ENCODE measurements at places on chromosomes 4 and X.

- peak; percentile 20 for DNase-seq
Observed at GRCh38 chrX:102067966-102068723, 57.3 kb upstream of the TCEAL2 start.

DNA sequence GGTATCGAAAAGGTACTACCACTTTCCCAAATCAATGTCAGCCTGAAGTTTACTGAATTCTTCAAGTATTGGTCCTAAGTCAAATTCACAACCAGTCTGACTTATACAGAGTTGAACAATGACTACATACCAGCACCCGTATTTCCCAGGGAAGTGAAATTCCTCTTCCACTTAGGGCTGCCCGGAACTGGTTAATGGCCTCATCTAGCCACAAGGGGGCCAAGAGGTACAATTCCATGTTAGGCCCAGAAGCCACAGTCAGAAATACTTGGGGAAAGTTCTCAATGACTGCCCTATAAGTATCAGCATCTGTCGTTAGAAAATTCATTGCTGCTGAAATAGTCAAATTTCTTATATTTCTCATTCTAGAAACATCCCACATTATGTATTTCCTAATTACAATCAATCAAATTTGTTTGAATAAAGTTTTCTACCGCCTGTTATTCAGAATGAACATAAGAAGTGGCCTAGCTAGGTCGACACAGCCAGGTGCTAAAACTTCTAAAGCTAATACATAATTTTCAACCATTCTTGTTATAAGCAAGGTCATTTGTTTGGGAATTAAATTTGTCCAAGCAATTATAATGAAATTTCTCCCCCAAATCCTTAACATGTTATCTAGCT lies 5.6 kb upstream of the PCDH7 start:
- no peak for DNase-seq

DNA sequence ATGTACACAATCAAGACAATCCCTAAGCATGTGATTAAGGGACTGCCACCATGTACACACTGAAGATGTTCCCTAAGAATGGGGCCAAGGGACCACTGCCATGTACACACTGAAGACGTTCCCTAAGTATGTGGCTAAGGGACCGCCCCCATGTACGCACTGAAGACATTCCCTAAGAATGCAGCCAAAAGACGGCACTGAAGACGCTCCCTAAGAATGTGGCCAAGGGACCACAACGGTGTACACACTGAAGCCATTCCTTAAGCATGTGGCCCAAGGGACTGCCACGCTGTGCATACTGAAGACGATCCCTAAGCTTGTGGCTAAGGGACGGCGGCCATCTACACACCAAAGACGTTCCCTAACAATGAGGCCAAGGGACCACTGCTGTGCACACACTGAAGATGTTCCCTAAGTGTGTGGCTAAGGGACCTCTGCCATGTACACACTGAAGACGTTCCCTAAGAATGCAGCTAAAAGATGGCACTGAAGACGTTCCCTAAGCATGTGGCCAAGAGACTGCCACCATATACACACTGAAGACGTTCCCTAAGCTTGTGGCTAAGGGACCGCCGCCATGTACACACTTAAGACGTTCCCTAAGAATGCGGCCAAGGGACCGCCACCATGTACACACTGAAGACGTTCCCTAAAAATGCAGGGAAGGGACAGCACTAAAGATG lies 26.4 kb downstream of the DHRSX start:
- no peak for DNase-seq

GRCh38 chrX:13651150-13651549 lies 1.8 kb upstream of the TCEANC start:
- no peak for DNase-seq

GRCh38 chr4:153573221-153573620 lies 107.1 kb downstream of the TMEM131L start:
- DNase-seq, result no peak

DNA sequence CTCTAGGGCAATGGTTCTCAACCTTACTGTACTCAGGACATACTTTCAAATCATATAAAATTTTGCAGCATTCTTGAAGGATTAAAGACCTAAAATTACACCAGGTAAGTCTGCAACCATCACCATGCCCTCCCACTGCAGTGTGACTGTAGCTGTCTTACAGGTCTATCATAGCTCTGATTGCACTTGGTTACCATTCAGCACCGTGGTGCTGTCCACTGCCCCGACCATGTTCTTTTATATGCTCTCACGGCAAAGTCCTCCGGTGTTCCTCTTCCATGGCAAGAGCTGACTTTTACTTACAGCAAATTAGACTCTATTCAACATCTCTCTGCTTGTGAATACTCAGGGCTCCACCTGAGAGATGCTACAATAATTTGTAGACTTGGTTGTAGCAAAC lies 11.5 kb downstream of the CRMP1 start:
- no peak for DNase-seq

- no peak for DNase-seq
Observed at GRCh38 chrX:21845096-21845495, 5.7 kb downstream of the MBTPS2 start.

- DNase-seq, result no peak
Observed at GRCh38 chr4:1225272-1226143, 23.4 kb downstream of the CTBP1 start.

- DNase-seq, result no peak
Observed at GRCh38 chr4:6881908-6882307, 27.7 kb upstream of the TBC1D14 start.

DNA sequence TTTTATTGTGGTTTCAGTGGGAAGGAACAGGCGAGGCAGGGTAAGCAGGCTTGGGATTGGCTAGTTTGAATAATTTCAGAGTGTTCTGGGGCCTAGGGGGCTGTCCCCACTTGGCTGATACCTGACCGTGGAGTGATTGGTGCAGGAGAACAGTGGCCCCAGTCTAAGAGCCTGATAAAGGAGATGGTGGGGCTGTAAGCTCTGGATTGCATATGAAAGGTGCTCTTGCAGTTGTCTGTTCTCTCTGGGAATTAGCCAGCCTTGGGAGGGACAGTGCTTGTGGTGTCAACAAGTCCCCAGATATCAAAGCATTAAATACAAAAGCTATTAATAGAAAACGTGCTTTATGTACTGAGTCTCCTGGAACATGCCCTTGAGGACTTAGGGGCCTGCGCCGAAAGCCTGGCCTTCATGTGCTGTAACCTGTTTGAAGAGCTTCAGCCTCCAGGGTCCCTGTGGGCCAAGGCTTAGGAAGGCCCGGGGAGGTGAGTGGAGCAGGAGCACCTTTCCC lies 30.4 kb upstream of the CLTRN start:
- no peak for DNase-seq

DNA sequence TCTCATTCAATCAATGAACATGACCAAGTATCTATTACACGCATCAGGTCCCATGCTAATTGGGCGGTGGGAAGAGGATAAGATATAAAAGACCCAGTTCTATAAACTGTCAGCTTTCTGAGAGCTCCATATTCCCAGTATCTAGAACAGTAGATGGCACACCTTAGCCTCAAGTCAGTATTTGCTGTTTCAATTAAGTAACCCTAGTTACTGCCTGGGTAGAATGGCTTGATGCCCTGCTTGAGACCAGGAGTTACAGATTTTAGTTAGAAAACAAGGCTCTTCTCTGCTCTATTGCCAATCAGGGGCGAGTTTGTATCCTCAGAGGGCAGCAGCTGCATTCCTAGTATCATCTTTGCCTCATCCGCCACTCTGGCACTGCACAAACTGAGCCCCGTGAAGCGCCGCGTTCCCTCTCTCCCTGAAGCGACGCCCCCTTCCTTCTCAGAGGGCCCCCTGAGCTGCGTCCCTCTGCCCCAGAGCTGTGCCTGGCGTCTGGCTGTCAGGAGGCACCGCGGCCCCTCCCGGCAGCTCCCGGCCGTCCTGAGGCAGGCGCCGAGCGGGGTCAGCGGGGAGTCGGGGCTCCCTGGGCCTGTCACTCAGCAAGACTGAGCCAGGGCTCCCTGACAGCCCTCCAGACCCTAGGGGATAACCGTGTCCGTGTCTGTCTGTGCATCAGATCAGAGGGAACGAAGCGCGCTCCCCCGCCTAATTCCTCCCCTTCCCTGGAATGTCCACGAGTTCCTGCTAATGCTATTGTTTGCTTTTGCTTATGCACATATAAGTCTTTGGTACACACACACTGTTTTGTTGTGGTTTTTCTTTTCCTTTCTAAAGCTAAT lies 212.4 kb upstream of the TTC29 start:
- DNase-seq, result no peak

DNA sequence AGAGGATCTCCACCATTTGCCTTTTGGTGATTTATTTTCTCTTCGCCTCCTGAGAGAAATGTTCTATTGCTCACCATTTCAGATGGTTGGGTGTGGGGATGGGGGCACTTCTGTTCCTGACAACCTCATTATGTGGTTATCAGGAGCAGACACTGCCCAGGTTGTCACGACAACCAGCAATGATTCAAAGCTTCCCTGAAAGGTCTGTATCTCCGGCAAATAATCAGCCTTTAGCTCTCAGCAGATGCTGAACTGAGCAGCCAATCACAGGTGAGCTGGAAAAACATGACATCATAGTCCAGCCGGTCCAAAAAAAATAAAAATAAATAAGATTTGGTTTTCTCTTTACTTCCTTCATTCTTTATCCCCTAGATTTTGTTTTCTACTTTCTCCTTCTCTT lies 5.5 kb upstream of the PAK3 start:
- no peak for DNase-seq

- DNase-seq, result peak; percentile 18
Observed at GRCh38 chr4:165248102-165248501, 40.7 kb downstream of the KLHL2 start.

DNA sequence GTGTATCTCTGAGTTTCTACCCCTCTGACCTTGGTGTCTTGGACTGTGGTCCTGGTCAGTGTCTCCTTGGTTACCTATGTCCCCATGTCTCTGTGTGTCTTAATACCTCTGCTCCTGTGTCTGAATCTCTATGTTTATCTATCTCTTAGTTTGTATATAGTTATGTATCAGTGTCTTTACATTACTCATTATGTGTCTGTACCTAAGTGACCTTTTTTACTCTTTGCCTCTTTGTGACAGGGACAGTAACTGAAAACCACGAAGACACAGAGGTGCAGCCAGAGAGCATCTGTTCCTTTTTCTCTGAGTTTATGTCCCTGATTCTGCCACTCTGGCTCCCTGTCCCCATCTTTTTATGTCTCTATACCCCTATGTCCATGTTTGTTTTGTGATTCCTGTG lies 49.4 kb downstream of the ITIH6 start:
- no peak for DNase-seq

DNA sequence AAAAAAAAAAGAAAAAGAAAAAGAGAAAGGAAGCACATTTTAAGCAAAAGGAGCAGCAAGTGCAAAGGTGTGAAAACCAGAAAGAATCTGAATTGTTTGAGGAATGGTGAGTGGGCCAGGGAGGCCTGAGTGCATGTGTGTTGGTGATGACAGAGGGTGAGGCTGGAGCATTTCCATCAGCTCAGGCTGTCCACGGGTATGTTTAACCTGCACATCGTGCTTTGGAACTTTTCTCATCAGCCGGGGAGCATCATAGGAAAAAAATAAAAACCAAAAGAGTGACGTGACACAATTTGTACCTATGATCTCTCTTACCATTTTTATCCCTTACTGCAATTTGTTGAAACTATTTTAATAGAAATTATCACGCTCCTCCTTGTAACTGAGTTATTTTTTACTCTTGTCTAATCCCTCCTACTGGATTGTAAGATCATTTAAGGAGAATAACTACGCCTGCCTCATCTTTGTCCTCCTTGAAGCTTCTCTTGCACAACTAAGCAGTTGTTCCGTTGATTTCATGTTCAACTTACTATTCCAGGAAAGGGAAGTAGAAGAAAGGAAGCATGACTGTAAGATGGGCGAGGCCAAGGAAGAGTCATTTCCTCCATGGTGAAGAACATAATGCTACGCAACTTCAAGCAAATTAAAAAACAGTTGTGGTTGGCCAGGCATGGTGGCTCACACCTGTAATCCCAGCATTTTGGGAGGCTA lies 7.0 kb downstream of the PALLD start:
- DNase-seq, result no peak

DNA sequence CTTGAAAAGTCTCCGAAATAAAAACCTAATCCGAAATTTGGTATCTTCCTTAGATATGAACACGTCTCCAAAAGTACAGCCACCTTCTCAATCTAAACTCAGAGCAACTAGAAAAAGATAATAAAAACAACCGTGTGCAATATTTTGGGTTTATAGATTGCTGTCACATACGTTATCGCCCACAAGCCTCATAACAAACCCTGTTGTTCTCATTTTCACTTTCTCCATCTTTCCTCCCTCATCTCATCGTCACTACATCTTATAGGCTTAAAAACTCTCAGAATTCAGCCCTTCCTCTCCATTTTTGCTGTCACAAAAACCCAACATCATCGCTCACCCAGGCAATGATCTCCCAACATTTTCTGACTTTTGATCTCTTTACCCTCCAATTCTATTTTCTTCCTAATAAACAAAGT lies 448 bp upstream of the SCFD2 start:
- DNase-seq, result no peak

- DNase-seq, result no peak
Observed at GRCh38 chr4:113641025-113641431, 120.5 kb downstream of the CAMK2D start.

DNA sequence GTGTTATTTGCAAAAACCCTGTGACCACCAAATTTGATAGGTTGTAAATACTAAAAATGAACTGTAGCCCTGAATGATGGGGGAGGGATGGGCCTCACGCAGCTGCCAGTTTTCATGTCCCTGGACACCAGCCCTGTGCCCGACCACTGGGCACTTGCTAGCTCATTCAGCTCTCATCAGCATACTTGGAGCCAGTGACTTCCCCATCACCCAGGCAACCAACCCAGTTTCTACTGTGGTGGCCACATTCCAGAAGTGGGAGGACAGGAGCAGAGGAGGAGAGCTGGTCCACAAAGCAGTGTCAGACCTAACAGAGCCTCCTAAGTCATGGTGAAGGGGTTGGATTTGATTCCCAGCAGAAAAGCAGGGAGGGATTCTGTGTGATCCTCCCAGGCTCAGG lies 128.2 kb downstream of the CPEB2 start:
- DNase-seq, result no peak

GRCh38 chrX:45889471-45889870 lies 655.8 kb downstream of the ZNF674 start:
- no peak for DNase-seq

DNA sequence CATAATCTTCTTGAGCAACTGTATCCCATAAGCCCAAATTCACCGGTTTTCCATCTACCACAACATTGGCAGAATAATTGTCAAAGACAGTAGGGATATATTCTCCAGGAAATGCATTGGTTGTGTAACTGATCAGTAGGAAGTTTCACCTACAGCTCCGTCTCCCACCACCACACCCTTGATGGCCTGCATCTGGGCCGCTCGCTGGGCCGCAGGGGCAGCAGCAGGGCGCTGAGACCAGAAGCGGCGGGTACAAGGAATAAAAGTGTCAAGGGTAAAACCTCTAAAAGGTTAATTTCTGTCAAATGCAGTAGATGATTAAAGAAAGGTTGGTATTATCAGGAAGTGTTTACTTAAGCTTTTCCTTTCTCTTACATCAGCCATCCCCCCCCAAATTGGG lies 167.6 kb upstream of the DKK2 start:
- no peak for DNase-seq

GRCh38 chr4:165866019-165866650 lies 6.9 kb upstream of the TLL1 start:
- DNase-seq, result no peak

GRCh38 chr4:68359508-68359907 lies 9.6 kb upstream of the YTHDC1 start:
- no peak for DNase-seq

All from activated CD4-positive, alpha-beta T cell treated with anti-CD3 and anti-CD28 coated beads, Interleukin-2, amount 50 U/mL, for 16 hours (primary cell).